GOT3 (cell line): ENCODE measurements at places on chromosomes 2 and 18.

- no peak for DNase-seq
Observed at GRCh38 chr2:76870581-76870980, 651.6 kb downstream of the LRRTM4 start.

GRCh38 chr2:37615804-37616676, 55.4 kb downstream of the CDC42EP3 start:
- DNase-seq, result no peak

DNA sequence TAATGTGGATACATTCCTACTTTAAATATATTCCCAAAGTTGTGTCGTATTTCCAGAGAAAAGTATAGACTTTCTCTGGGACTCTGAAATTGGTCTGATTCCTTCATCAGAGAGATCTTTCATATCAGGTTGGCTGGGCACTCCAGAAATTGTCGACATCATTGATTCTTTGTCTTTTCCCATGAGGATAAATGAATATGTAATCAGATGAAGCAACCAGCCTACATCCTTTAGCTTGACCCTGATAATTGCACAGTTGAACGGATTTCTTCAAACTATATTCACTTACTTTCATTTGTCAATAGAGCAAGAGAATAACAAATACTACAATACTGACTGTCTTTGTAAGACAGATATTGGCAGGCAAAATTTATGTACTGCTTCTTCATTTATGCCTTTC, 680.2 kb upstream of the LRRTM4 start:
- DNase-seq, result no peak

- DNase-seq, result no peak
Observed at GRCh38 chr2:217960351-217960750, 42.4 kb downstream of the TNS1 start.

- DNase-seq, result no peak
Observed at GRCh38 chr2:104818264-104818663, 35.7 kb upstream of the POU3F3 start.

- DNase-seq, result no peak
Observed at GRCh38 chr2:233185963-233186362, 65.5 kb upstream of the ATG16L1 start.
